ENCODE measurements at places on chromosomes 13 and 19. TPM values are rescaled to one million over a fixed set of nuclear protein-coding genes. Genes with fewer than 3 reads are reported as not detected.

- DNase-seq = no peak
Observed at GRCh38 chr19:14553042-14553938, 18.6 kb downstream of the NDUFB7 start.

DNA sequence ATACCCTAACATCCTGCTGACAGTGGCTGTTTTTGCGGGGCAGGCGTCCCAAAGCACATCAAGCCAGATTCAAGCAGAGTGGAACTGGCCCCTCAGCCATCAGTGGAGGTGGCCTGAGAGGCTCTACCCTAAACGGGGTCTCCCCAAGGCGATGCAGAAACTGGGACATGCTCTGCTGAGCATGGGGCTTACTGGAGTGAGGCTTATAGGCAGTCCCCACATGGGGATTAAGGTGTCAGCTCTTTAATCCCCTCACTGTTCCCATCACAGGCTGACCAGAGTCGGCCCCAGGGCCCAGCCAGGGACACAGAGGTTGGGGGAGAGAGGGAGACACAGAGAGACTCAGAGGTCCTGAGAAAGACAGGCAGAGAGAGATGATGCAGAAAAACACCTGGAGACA is 17.0 kb downstream of the CYP2F1 start:
- no peak for DNase-seq

GRCh38 chr13:82220641-82221040 is 1661.6 kb downstream of the SLITRK1 start:
- DNase-seq = no peak

- no peak for DNase-seq
Observed at GRCh38 chr19:4115818-4116385, 8.0 kb downstream of the MAP2K2 start.

DNA sequence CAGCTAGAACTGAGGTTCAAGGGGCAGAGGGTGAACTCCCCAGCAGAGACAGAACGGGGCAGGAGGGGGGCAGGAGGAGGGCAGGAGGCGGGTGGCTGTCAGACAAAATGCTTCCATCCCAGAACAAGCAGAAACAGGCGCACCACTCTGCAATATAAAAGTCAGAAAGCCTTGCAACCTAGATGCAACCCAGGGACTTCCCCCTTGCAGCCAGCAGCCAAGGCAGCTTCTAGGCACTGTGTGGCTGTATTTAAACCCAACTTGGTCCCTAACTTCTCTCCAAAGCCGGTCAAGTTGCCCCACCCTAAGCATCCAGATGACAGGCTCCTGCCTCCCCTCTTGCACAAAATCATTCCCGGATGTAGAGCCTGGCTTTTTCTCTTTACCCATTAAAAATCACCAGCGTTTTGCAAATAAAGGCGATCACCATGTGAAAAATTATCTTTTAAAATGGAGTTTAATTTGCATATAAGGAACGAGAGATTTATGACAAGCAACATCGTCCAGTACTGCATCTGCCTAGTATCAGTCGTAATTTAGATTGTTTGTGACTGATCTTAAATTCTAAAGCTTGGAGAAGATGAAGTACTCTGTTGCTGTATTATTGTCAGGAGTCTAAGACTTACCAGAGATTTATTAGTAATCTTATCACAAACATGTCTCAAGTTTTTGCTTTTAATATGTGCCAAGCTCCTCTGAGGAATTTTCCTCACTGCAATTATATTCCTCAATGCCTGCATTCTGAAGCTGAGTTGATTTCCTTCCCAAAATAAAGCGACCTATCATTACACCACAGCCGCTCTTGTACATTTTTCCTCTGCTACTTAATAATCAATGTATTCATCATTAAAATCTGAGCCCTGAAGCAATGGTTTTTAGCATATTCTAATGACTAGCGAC is 307.1 kb upstream of the ZNF507 start:
- no peak for DNase-seq

GRCh38 chr13:30718661-30719524 is 16.4 kb upstream of the ALOX5AP start:
- DNase-seq = no peak

- DNase-seq = no peak
Observed at GRCh38 chr13:35914662-35915061, 216.5 kb downstream of the DCLK1 start.

DNA sequence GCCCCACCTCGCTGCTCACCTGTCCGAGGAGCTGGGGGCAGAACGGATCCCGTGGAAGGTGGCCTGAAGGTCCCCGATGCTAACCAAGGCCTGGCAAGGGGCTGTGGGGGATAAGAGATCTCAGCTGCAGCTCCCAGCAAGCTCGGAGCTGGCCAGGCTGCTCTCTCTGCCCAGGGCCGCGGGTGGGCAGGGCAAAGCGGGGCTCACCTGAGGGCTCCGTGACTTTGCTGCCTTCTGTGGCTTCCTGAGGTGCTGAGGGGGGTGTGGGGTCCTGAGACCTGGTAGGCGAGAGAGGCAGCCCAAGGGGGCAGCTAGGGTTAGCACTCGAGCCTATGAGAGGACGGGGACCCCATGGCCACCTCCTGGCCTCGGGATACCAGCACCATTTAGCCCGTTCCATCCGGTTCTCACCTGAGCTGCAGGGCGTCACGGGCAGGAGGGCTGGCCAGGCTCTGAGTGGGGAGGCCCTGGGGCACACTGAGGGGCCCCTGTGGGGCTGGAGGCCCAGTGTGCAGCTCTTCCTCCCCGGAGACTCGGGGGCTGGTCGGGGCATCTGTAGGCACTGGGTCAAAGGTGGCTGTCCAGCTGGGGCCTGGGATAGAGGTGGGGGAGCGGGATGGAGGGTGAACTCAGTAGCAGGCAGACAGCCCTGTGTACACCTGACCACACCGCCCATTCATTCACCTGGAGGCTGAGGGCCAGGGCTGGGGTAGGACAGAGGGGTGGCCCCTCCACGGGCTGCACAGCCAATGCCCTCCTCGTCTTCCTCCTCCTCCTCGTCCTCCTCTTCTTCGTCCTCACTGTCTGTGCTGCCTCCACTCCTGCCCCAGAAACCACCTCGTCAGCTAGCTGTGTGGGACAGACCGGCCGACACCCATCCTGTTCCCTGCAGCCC is 3.1 kb upstream of the TMEM86B start:
- DNase-seq = no peak

The APOC1 gene
- 11.8 TPM for total RNA-seq

The OR10H1 gene
- total RNA-seq = 0.09 TPM

- no peak for DNase-seq
Observed at GRCh38 chr13:34335014-34336007, 517.4 kb downstream of the RFC3 start.

The NLRP7 gene
- total RNA-seq = 0.16 TPM

The IL4I1 gene
- total RNA-seq = 12.8 TPM

DNA sequence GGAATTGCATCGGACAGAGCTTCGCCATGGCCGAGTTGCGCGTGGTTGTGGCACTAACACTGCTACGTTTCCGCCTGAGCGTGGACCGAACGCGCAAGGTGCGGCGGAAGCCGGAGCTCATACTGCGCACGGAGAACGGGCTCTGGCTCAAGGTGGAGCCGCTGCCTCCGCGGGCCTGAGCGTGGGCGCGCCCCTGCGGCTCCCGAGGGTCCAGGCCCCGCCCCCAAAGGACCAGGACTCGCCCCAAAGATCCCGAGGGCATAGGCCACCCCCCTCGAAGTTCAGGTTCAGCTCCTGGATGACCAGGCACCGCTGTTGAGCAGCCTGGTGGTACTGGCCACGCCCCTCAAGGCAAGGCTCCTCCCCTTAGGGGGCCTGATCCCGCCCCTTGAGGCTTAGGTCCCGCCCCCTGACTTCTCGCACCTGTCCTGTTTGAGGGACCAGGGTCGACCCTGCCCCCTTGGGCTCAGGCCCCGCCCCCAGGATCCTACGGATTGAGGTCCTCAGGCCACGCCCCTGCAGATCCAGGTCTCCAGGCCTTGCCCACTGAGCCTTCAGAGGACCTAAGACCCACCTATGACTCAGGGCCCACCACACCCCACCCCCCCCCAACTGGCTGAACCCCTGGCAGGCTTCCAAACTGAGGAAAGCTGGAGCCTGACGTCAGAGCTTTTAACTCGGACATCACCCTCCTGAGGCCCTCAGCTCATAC is 43.1 kb downstream of the CYP4F22 start:
- DNase-seq = peak; percentile 39

The KLF1 gene
- total RNA-seq = not detected

The LPAR2 gene
- 10.4 TPM for total RNA-seq

Data from kidney (tissue), 22 donors.